Upper lobe of left lung (tissue), 6 donors: ENCODE measurements at places on chromosomes 2 and 18. TPM values are rescaled to one million over a fixed set of nuclear protein-coding genes. Genes with fewer than 3 reads are reported as not detected.

Gene APCDD1
- 25.4 TPM for total RNA-seq

Gene BOLL
- not detected for total RNA-seq

- DNase-seq: no peak
- H3K36me3 ChIP-seq: no peaks in the 10 kb centered on the region
- no peaks in the 10 kb centered on the region for H3K4me1 ChIP-seq
- H3K27me3 ChIP-seq: no peaks in the 10 kb centered on the region
- H3K27ac ChIP-seq: no peak overlapping the region
Measured at GRCh38 chr2:206230060-206230762, 44.3 kb upstream of the ZDBF2 start.

GRCh38 chr2:72770879-72771461, 54.9 kb downstream of the EXOC6B start:
- H3K27ac ChIP-seq: no peak overlapping the region
- H3K36me3 ChIP-seq: no peaks in the 10 kb centered on the region
- peak; percentile 30 for DNase-seq
- no peaks in the 10 kb centered on the region for H3K27me3 ChIP-seq

Gene CREG2
- 8.4 TPM for total RNA-seq

- H3K4me1 ChIP-seq: no peaks in the 10 kb centered on the region
- H3K4me3 ChIP-seq: no peak overlapping the region
- no peaks in the 10 kb centered on the region for H3K27me3 ChIP-seq
- H3K27ac ChIP-seq: no peak overlapping the region
- no peak for DNase-seq
- H3K36me3 ChIP-seq: no peaks in the 10 kb centered on the region
Measured at GRCh38 chr2:113064898-113065297, 2.9 kb upstream of the IL1F10 start.

- no peak for DNase-seq
- no peak overlapping the region for H3K4me3 ChIP-seq
- H3K4me1 ChIP-seq: no peaks in the 10 kb centered on the region
- H3K27me3 ChIP-seq: no peaks in the 10 kb centered on the region
- H3K36me3 ChIP-seq: no peaks in the 10 kb centered on the region
Measured at GRCh38 chr2:152766928-152767327, 48.5 kb downstream of the ARL6IP6 start.
